ENCODE measurements at places on chromosomes 4 and X. TPM values are rescaled to one million over a fixed set of nuclear protein-coding genes. Genes with fewer than 3 reads are reported as not detected.

The ETDB gene
- not detected for polyA plus RNA-seq

The DCX gene
- 12.0 TPM for polyA plus RNA-seq

The RASSF6 gene
- not detected for polyA plus RNA-seq

The IL2 gene
- not detected for polyA plus RNA-seq

The FAM47A gene
- polyA plus RNA-seq = not detected

The PSAPL1 gene
- polyA plus RNA-seq = not detected

The VCX3A gene
- polyA plus RNA-seq = not detected

The NAT8L gene
- polyA plus RNA-seq = 4.3 TPM

The MAGEA9B gene
- polyA plus RNA-seq = not detected

The HMGN5 gene
- 6.2 TPM for polyA plus RNA-seq

The CYTL1 gene
- polyA plus RNA-seq = 6.4 TPM

The PYURF gene
- 69.4 TPM for polyA plus RNA-seq

The TCEAL8 gene
- 98.0 TPM for polyA plus RNA-seq

The ARL13A gene
- not detected for polyA plus RNA-seq

The MAGEE2 gene
- 0.35 TPM for polyA plus RNA-seq

The F8A3 gene
- 7.5 TPM for polyA plus RNA-seq
